ENCODE measurements at places on chromosomes 1 and 21.

DNA sequence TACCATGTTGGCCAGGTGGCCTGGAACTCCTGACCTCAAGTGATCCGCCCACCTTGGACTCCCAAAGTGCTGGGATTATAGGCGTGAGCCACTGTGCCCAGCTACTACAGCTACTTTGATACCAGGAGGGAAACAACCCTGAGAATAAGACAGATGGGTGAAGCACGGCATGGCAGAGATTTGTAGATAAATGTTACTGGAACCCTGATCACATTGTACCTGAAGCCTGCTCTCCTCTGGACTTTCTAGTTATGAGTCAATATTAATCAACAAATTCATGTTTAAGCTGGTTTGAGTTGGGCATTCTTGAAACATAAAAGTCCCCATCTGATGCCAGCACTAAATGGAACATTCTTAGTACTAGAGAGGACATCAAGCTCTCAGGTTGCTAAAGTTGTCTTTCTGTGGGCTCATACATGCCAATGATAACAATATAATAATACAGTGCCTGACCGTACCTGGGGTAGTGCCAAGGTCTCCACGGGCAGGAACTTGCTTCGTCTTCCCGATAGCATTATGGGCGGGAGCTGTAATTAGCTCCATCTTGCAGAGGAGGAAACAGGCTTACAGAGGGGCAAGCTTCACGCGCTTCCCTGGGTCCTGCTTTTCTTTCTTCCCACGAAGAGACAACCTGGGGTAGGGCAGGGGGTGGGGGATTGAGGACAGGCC is 30.7 kb upstream of the SLC19A1 start:
- DNase-seq, result no peak

DNA sequence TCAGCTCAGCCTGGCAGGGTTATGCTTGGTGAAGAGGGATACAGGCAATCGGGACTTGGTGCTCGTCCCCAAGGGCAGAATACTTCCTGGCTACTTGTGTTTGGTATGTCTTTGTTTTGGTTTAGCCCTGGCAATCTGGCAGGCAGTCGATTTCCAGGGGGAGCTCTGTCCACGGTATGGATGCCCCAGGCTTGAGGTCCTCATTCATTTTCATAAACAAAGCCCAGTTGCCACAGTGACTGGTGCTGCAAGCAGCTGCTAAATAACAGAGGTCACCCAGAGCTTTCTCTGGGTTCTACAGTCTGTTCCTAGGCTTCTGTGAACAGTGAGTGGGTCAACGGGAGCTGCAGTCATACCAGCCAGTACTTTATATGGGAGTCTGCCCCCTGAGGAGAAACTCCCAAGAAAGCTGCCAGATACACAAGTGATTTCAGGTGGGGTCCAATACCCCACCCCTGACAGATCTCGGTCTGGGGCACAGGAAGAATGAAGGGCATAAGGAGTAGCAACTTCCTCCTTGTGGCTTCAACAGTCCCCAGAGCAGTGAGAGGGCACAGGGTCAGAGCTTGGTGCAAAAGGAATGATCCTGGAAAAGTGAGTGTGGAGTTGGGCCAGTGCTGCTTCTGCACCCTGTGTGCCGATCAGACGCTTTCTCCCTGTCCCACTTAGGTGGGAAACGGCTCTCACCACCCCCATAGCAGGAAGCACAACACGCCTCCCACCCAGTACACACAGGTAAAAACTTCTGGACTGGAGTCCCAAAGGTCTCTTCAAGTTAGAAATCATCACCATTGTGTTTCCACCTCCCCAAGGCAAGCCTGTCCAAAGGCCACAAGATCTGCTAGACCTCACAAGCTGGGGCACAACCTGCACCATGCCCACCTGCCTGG is 55.5 kb downstream of the TGFBR3 start:
- peak; percentile 65 for DNase-seq

GRCh38 chr21:46096596-46097335 is 1.1 kb upstream of the COL6A2 start:
- DNase-seq, result peak; percentile 2

DNA sequence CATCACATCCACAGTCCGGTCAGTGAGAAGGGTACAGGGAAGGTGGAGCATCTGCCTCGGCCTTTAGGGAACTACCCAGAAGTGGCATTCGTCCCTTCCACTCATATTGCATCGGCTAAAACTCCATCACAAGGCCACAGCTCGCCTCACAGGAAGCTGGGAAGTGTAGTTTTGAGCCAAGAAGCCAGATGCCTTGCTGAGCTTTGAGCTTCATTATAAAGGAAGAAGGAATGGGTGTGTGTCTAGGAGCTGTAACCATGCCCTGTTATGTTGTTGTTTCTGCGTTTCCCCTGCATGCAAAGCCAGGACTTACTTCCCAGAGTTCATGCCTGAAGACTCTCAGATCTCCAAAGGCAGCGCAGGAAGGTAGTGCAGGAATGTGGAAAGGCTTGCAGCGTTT is 61.1 kb downstream of the OPTC start:
- peak; percentile 48 for DNase-seq

DNA sequence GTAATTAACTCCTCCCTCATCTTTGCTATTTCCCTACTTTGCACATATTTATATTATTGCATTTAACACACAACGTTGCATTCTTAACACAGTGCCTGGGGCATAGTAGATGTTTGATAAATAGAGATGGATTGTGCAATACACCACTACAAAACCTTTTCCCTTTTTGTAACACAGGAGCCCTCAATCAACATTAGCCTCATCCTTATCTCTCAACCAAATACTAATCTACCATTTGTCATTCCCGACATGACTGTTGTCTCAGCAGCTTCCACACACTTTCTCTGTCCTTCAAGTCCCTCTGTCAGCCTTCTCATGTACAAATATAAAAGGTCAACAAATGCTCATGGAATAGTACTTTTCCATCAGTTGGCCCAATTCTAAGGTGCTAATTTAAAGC is 78.9 kb upstream of the KCNK2 start:
- DNase-seq, result no peak

- DNase-seq, result no peak
These were observed 20.1 kb downstream of the IFNLR1 start for GRCh38 chr1:24167008-24167407.

DNA sequence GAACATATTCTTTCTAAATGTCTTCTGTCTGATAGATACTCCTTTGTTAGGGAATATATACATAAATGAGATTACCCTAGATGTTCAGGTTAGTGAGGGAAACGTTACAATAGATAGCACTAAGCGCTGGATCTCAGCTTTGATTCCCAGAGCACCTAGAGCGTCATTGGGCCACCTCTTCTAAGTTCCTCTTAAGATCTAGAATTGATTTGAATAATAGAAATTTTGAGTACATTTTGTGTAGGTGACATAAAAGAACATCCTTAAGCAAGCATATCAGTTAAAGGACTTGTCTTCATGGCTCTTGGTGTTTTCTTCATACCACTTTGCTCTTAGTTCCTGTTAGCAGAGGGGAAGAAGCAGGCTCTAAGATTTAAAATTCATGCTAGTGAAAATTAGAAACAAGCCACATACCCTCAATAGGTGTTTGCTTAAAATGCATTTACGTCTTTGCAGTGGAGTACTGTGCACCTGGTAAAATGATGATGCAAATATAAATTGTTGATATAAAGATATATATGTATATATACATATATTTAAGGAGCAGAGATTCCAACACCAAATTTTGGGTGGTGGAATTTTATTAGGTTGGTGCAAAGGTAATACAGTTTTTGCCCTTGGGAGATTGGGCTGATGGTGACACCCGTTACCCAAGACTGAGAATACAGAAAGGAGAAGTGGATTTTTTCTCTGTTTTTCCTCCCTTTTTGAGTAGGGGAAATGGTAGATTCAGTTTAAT is 47.1 kb downstream of the DYRK1A start:
- DNase-seq, result no peak

- DNase-seq, result no peak
These were observed 306.2 kb downstream of the FAM72C start for GRCh38 chr1:143665606-143666005.

- peak; percentile 84 for DNase-seq
These were observed 2.5 kb upstream of the BCL10 start for GRCh38 chr1:85278853-85279314.

DNA sequence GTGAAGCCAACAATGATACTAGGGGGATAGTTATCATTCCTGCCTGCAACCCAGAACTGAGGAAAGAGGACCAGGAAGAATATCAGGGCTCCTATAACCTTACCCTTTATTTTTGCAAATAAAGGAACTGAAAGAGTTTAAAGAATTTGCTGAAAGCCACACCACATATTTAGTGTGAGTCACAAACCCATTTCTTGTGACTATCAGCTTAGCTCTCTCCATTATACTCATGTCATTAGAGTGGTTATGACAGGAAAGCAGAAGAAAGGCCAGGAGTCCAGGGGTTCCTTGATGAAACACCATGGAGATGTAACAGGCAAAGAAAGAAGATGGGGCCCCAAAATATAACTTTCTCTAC is 141.1 kb upstream of the SAMSN1 start:
- no peak for DNase-seq

- DNase-seq, result no peak
These were observed 64.1 kb downstream of the SETD4 start for GRCh38 chr21:35996217-35996616.

DNA sequence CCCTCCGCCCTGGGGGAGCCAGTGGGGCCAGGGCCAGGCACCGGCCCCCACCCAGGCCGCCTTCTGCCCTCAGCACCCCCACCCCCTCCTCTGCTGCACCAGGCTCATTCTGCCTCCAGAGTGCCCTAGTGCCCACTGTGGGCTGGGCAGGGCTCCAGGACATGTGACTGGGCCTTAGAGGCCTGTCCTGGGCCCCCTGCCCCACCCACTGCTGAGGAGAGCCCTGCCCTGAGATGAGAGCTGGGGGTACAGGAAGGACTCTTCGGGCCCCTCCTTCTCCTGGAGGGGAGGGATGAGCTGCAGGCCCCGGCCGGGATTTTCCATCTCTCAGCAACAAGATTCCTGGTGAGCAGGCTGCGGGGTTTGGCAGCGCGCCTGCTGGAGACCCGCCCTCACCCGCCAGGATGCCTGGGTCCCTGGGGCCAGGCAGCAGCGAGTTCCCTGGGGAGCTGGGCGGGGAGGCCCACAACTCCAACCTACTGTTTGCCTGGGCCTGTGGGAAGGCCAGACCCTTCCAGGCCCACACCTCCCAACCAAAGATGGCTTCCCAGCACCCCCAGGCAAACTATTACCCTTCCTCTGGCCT is 14.0 kb downstream of the AHDC1 start:
- DNase-seq, result peak; percentile 59

DNA sequence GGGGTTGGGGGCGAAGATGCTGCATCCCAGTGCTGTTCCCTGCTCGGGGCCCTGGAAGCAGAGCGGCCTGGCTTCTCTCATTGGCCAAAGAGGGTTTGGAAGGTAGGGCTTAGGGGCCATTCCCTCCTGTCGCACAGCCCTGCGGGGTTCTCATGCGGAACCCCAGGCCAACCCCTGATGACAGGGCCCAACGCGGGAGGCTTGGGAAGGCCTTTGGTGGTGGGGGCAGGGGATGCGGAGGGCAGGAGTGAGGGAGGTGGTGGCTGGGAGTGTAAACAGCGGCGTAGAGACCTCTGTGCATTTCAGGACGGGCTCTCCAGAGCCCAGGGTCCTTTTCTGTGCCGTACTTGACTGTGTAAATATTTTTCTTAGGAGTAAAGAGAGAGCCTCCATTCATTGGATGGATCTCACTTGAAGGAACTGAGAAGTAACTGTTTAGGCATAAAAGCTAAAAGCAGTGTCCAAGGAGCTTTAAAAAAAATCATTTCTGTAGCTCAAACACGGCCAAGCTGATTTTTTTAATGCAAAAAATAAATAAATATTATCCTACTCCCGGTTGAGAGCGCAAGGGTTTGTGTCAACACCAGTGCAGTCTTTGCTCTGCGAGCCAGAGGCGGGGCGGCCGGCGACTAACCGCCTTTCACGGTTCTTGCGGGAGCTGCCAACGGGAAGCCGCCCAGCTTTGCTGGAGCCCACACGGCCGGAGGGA is 169.1 kb downstream of the PRDM16 start:
- no peak for DNase-seq
